Lung (tissue), 17 donors: ENCODE measurements at places on chromosomes 5 and 9.
A peak's percentile ranks its signal among the peaks of the same experiment; 100 is the strongest.

- DNase-seq: no peak
Measured at GRCh38 chr5:1881098-1881572, 1.6 kb downstream of the IRX4 start.

- DNase-seq: peak; percentile 45
Measured at GRCh38 chr5:178304761-178305645, 72.4 kb upstream of the PHYKPL start.

GRCh38 chr5:149732324-149733128, 2.4 kb downstream of the PPARGC1B start:
- DNase-seq: peak; percentile 31

DNA sequence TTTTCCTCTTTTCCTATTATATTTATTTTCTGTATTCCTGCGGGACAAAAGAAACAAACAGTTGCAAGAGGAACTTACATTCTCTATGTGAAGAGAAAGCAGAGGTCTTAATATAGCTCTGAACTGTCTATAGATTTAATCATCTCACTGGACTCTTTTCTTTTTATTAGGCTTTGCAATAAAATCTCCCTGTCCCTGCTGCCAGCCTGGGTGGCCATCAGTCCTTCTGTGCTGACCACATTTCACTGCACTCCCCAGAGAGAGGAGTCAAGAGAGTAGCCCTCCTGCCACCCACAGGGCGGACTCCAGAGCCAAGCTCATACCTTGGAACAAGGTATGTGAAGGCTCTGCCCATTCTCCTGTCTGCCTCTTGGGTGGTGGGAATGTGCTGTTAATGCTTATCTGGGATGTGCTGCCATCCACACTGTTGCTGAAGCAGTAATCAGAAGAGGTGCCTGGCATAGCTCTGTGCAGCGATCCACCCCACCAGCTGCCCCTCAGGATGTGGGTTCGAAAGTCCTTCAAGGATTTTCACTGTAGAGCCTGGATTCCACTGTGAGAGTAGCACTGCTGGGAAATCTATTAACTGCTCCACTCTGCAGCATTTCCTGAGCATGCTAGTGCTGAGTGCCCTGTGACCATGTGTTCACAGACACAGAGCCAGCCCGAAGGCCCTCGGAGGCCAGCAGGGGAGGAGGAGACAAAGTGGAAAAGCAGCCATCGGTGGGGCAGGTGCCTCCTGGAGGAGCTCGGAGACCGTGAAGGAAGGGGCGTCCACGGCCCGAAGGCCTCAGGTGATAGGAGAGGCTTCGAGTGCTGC, 334.6 kb downstream of the MED10 start:
- no peak for DNase-seq

DNA sequence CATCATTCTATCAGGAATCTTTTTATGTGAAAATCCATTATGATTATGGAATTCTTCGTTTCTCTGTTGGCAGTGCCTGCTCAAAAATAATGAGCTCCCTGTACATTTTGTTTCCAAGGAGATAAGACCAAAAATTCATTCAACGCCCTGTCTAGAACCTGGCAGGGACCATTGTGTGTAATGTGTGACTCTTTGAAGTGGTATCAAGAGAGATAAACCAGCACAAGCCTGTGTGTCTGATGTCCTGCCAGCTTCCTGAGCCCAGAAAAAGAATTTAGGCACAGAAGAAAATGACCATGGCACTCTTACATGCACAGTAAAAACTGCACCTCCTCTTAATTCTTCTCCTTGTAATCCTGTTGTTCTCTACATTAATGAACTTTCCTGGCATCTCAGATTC, 177.4 kb downstream of the SAXO1 start:
- peak; percentile 76 for DNase-seq

DNA sequence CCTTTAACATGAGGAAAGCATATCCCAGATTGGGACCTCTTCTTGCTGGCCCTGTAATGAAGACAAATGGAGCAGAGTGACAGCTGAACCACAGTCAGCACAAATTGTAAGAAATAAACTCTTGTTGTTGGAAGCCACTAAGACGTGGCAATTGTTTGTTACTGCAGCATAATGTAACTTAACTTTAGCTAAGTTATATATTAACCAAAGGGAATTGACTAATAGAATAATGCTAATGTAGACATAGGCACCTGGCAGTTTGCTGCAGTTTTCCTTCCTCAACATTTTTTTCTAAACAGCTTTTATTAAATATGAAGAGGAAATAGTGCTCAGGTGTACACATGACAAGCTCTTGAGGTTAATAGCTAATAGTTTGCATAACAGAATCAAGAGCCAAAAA, 300.7 kb upstream of the SLC30A5 start:
- no peak for DNase-seq

DNA sequence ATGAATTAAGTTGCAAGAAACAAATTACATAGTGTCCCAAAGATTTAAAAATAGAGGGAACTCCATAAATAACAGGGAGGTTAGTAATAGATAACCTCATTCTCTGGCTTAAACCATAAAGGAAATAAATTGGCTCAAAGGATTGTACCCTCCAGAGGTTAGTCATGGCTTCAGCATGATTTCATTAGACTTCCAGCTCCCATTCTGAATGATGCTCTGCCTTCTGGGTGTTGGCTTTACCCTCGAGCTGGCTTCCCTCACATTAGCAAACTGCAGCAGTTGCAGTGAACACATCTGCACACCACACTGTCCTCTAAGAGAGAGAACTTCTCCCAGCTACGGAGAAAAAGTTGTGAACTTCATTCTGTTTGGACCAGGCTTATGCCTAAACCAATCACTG, 70.4 kb downstream of the RGS7BP start:
- DNase-seq: no peak

- DNase-seq: no peak
Measured at GRCh38 chr5:174735498-174736330, 11.3 kb downstream of the MSX2 start.

- no peak for DNase-seq
Measured at GRCh38 chr5:103424453-103425205, 138.0 kb downstream of the NUDT12 start.

DNA sequence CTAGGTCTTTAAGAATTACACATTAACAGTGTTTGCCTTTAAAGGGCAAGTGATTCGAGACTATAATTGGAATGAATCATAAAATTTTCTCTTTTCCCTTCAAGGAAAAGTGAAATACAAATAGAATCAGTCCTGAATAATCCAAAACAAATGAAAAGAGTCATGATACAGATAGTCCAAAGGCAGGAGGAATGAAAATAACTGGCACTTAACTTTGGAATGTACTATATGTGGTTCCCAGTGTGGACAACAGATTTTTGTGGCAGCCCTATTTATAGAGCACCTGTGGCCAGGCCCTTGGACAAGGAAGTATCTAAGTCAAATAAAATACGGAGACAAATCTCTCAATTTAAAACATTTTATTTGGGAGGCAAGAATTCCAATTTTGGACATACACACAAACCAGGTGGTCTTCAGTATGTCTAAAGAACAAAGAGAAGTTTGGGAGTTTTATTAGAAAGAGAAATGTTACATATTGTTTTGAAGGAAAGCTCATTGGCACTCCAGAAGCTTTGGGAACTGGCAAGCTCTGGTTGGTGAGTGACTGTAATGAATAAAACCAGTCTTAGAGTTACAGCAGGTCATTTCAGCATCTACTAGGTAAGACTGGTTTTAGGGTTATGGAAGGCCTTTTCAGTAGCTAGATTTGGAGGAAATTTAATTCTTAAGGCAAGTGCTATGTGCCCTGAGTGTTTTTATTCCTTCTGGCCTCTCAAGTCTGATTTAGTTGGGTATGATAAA, 116.0 kb upstream of the PAM start:
- DNase-seq: no peak

DNA sequence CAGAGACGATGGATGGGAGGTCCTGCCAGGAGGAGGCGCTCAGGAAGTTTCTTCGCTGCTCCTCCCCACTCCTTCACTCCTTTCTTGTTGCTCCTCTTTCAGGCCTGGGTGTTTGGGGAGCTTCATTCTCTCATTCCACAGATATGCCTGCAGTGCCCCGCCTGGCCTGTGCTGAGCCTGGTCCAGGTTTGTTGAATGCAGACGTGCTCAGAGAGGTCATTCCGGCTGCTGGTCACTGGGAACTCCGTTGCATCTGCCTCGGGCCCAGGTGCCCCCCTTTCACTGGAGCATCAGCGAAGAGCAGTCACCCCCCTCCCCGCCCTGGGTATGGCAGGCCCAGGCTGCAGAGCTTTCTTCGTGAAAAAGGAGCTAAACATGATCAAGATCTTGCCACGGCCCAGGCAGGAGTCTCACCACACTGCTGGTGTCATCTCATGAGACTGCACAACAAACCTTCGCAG, 15.5 kb downstream of the SURF6 start:
- DNase-seq: no peak

- no peak for DNase-seq
Measured at GRCh38 chr5:143271431-143271830, 132.1 kb downstream of the NR3C1 start.

DNA sequence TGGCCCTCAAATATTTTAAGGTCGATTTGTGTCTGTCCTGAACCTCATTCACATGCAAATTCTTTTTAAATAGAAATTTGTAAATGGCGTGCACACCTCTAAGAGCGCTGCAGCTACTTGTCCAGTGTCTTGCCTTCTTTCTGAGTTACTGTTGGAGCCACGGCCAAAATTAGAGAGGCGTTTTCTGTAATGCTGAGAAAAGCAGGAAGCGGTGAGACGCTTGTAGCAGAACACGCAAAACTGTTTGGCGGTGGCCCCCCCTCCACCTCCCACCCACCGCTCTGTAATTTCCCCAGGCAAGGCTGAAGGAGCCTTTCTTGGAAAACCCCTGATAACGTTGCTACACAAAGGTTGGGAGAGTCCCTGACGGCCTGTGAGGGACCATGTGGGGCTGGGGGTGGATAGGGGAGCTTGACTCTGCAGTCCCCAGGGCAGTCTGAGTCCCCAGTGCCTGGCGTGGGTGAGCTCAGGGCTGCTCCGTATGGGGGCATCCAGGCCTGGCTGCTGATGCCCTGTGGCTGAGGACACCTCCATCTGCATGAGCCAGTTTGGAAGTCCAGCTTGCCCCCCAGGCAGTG, 96.5 kb downstream of the GADD45G start:
- DNase-seq: no peak

DNA sequence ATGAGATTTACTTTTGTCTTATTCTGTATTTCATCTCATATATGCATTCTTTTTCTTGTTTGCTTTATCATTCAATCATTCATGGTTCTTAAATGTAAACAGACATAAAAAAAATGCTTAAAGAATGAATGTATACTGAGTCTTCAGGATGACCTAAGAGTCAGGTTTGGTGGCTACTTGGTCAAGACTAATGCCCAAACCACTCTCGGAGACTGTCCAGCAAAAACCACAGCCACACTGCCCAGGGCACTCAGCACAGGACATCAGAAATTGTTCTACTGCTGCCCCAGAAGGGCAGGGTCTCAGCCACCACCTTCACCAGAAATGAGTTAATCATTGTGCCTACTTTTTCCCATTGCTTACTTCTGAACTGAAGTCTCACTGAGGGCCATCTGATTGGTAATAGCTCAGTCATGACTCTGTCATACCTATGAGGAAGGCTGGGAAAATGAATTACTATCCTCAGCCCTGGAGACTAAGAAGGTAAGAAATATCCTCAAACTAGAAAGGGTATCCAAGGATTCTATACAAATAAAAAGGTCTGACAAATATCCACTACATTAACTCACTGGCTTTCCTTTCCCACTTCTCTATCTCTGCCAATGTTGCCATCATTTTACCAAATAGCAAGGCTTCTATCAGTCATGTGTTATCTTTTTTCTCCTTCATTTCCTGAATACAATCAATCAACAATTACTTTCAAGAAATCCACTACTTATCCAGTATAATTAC, 236.1 kb downstream of the CETN3 start:
- DNase-seq: no peak

DNA sequence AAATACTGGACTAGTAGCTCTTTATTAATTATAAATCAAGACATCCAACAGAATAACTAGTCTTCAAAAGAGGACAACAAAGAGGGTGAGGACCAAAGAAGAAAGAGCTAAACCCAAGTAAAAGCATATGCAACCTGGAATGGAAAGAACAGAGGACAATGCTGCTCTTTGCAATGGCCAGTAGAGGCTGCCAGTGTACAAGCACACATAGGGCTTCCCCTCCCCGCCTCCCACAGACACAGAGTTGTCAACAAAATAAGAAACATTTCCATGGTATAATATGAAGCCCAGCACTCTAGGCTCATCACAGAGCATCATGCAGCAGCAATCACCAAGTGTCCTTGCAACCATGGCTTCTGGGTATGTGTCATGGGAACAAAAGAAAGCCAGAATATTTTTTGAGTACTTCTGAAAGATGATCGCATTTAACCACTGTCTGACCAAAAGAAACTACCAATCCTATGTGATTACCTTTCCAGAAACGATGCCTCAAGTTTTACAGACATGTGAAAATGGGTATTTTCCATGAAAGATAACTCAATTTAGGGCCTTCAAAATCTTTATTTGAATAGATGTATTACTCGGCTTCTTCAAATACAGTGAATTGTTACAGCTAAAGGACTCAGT, 58.1 kb downstream of the RFX3 start:
- peak; percentile 77 for DNase-seq

DNA sequence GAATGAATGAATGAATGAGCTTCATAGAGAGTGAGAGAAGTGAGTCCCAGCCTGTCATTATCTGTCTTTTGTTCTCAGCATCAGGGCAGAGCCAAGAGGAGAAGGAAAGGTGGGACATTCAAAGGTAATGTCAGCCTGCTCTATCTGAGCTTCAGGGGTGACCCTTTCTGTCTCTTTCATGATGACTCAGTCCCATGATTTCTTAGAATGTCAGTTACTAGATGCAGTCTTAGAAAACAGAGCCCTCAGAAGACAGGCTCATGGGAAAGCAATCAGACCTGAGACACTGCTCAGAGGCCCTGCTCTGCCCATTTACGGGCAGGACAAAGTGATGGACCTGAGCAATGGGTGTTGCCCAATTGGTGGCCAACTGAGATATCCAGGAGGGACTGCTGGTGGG, 1.1 kb downstream of the SPATA31D1 start:
- no peak for DNase-seq

DNA sequence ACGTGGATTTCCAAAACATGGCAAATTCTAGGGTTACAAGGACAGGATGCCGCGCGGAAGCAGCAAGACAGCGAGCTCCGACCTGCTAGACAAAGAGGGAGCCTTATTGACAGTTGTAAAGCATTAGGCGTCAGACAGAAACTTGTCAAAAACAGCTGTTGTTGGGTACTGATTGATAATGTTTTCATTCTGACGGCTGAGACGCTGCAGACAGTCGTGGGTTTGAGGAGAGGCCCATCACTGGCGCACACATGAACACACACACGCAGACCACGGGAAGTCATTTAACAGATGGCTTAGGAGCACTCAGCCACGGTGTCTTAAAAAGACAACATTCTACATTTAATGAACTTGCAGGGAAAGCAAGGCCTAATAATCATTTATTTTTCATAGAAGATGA, 324.0 kb downstream of the NDUFS4 start:
- no peak for DNase-seq
